ENCODE measurements at places on chromosomes 12 and 14.

DNA sequence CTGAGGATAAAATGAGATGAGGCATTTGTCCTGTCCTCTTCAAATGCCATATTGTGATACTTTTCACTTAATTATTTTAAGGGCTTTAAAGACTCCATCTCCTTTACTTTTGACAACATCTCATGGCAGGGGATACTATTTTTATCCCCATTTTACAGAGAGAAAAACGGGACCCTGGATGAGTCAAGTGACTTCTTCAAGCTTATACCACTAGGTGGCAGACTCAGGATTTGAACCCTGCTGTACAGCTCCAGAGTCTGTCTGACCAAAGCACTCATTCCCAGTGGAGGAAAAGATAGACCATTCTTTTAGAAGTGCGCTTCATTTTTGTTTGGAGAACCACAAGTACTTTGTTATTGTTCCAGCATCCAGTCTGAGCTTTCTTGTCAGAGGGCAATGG is 1.7 kb upstream of the SMOC1 start:
- DNase-seq, result no peak

GRCh38 chr12:64009321-64010068 is 165.0 kb downstream of the SRGAP1 start:
- no peak for DNase-seq

- no peak for DNase-seq
Measured at GRCh38 chr12:115474539-115475353, 790.8 kb upstream of the TBX3 start.

- DNase-seq, result no peak
Measured at GRCh38 chr12:122505419-122506051, 4.8 kb upstream of the ZCCHC8 start.

- DNase-seq, result no peak
Measured at GRCh38 chr14:75069811-75070145, 337 bp downstream of the ZC2HC1C start.

DNA sequence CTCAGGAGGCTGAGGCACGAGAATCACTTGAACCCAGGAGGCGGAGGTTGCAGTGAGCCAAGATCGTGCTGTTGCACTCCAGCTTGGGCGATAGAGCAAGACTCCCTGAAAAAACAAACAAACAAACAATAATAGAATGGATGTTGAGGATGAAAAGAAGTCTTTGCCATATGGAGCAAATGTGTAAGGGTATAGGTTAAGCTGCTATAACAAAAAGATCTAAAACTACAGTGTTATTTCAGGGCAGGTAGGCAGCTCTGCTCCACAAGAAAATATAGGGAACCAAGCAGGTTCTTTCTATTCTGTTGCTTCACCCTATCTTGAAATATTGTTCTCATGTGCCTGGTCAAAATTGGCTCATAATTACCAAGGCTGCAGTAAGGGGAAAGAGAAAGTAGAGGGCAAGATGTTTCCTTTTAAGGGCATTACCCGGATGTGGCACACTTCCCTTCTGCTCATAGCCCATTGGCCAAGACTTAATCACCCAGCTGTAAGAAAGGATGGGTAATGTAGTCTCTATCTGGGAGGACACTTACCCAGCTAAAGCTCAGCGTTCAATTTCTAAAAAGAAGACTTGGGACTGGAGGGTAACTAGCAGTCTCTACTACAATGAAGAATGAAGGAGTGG is 23.5 kb downstream of the SDSL start:
- DNase-seq, result no peak

DNA sequence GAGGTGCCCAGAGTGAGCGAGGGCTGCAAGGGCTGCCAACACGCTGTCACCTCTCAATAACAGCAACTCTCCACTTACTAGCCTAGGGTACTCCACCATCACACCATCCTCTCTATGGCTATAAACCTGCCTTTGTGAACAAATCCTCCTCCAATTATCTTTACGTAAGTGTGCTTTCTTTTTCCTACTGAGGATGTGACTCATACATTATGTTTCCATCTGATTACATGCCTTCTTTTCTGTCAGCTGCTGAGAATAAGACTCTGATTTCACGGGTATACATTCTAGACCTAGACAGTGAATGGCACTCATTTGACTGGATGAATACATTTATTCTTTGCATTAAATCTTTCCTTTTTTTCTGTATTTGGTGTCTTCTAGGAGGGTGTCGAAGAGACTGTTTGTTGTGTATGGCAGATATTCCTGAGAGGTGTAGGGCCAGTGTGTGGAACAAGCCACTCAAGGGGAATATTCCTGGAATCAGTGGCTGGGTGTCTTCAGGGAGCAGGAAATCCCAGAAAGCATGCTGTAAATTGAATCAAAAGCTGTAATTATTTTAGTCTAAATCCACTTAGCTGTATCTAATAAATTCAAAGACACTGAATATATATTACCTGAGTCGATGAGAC is 327.3 kb upstream of the TMTC1 start:
- peak; percentile 44 for DNase-seq
